Left lung (tissue), 14 donors: ENCODE measurements at places on chromosomes 3 and 15. TPM values are rescaled to one million over a fixed set of nuclear protein-coding genes. Genes with fewer than 3 reads are reported as not detected.

Gene NCBP2
- 56.0 TPM for total RNA-seq

Gene RBPMS2
- total RNA-seq = 3.7 TPM

- no peak overlapping the region for H3K4me3 ChIP-seq
- H3K27ac ChIP-seq = no peak overlapping the region
- no peaks in the 10 kb centered on the region for H3K27me3 ChIP-seq
These were observed 8.6 kb downstream of the LPCAT4 start for GRCh38 chr15:34358367-34358766.

DNA sequence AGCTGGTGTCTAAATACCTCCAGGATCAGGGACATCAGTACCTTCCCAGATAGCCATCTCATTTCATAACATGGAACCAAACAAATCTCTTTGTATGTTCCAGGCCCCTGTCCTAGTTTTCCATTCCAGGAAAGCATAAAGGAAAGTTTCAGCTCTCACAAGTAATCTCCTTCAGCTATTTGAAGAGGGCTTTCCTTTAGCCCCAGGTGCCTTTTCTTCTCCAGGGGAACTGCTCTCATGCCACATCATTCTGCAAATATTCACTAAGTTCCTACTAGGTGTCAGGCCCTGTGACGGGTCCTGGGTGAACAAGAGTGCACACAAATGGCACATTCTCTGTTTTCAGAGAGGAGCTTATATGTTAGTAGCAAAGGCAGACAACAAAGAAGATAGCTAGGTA is 136.1 kb downstream of the ADAMTS9 start:
- DNase-seq = no peak
- no peaks in the 10 kb centered on the region for H3K4me1 ChIP-seq
- H3K36me3 ChIP-seq = no peaks in the 10 kb centered on the region
- no peak overlapping the region for H3K27ac ChIP-seq

Gene RBM15B
- total RNA-seq = 25.2 TPM

- no peak overlapping the region for H3K27ac ChIP-seq
- H3K4me1 ChIP-seq = peaks cover 21% of the 10 kb centered on the region
- no peaks in the 10 kb centered on the region for H3K36me3 ChIP-seq
- no peaks in the 10 kb centered on the region for H3K27me3 ChIP-seq
- DNase-seq = no peak
- no peak overlapping the region for H3K4me3 ChIP-seq
These were observed 55.5 kb downstream of the RGMA start for GRCh38 chr15:93033434-93034045.

- peak; percentile 71 for DNase-seq
- H3K4me3 ChIP-seq = no peak overlapping the region
- H3K27me3 ChIP-seq = no peaks in the 10 kb centered on the region
- peak overlapping the region; percentile 57 for H3K27ac ChIP-seq
- no peaks in the 10 kb centered on the region for H3K36me3 ChIP-seq
These were observed 42.6 kb upstream of the DUSP7 start for GRCh38 chr3:52099001-52099401.

Gene SCN11A
- 0.06 TPM for total RNA-seq

DNA sequence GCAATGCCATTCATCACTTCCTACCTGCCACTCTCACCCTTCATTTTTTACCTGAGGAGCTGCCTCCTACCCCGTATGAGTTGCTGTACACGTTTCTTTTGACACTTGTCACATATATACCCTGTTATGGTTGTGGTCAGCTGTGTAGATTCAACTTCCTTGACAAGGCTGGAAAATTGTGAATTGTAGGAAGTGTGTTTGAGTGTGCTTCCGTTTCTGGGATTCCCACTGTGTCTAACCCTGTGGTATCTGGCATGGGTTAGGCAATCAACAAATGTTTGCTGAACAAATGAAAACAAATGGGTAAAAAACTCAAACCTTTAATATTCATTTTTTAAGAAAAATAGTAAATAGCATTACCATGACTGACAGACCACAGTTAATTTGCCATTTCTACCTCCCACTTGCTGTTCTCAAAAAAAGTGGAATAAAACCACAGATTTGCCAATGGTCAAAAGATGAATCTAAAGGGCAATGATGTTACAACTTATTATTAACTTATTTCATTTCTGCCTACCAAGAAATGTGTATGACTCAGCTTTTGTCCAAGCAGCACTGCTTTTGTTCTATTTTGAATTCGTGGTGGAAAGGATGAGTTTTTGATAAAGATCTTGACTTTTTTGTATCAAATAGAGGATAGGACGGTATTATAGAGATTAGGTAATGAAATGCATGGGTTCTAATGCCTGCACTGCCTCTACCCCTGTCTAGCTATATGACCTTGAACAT is 404.6 kb downstream of the LPP start:
- H3K27me3 ChIP-seq = no peaks in the 10 kb centered on the region
- H3K4me1 ChIP-seq = peaks cover 5% of the 10 kb centered on the region
- H3K36me3 ChIP-seq = no peaks in the 10 kb centered on the region
- no peak for DNase-seq
- no peak overlapping the region for H3K4me3 ChIP-seq

DNA sequence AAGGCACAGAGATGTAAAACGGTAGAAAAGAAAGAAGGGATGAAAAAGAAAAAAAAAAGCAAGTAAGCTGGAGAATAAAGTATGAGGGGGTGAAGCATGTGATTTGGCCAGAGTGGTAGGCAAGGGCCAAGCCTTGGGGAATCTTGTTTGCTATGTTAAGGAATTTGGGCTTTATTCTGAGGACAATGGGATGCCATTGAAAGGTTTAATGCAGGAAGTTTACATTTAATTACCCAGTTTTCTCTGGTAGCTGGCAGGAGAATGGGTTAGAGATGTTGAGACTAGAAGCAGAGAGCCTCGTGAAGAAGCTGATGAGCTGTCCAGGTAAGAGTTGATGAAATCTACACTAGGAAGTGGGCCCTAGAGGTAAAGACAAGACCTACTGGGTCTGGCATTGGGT is 455.9 kb downstream of the PDCD6IP start:
- no peaks in the 10 kb centered on the region for H3K4me1 ChIP-seq
- H3K36me3 ChIP-seq = no peaks in the 10 kb centered on the region
- no peak for DNase-seq

Gene RYR3
- total RNA-seq = 0.24 TPM

DNA sequence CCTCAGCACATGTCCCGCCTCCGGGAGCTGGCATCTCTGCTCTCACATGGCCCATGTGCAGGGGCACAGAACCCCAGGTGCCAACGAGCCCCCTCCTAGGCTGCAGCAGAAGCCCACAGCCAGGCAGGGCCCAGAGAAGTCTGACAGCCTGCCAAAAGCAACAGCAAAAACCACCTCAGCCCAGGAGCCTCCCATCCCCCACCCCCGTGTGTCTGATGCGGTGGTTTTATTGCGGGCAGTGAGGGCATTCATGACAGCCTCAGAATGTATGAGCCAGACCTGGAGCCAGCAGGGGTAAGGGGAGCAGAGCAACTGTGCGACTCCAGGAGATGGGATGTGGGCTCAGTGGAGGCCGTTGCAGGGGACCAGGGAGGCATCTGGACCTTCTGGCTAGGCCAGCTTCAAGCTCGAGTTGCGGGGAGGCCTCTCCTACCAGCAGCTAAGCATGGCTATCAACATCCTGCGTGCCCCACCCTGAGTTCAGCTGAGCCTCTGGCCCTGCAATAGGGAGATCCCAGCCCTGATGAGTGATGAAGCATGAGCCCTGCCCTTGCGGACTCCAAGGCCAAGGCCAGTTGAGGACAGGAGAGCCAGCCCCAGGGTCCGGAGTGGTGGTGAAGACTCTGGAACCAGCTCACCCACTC is 52.5 kb downstream of the CYP11A1 start:
- no peak overlapping the region for H3K27ac ChIP-seq
- DNase-seq = no peak
- H3K4me1 ChIP-seq = peaks cover 4% of the 10 kb centered on the region

Gene CCK
- not detected for total RNA-seq

DNA sequence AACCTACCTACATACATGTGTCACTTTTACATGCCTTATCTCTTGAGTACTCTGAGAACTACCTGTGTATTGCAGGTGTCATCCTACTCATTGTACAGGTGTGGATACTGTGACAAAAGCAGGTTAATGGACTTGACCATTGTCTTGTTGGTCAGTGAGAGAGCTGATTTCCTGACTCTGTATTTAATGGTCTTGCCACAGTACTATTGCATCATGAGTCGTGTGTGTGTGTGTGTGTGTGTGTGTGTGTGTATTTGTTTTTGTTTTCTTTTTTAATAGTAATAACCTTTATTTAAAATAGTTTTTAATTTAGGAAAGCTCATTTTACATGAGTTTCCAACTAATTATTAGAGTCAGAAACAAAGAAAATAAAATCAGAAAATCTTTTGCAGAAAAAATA is 7.7 kb downstream of the SELENOT start:
- no peaks in the 10 kb centered on the region for H3K27me3 ChIP-seq
- no peak overlapping the region for H3K4me3 ChIP-seq
- no peak for DNase-seq

GRCh38 chr3:172305552-172305951 is 142.7 kb downstream of the GHSR start:
- no peak overlapping the region for H3K27ac ChIP-seq
- H3K4me3 ChIP-seq = no peak overlapping the region
- DNase-seq = no peak
- no peaks in the 10 kb centered on the region for H3K27me3 ChIP-seq
- no peaks in the 10 kb centered on the region for H3K36me3 ChIP-seq

DNA sequence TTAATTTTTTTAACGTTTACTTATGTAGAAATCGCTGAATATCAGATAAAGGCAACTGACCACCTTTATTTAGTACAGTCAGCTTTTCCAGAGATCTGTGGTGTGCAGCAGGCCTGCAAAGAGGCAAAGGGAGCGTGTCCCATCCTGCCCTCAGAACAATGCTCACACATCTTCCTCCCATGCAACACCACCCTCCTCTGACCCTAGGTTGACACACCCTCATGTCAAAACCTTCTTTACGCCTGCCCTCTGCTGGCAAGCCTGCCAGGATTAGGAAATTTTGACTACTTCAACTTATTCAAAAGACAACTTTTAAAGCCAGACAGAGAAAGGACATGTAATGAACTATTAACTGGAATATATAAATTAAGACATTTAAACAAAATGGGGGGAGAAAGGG is 513.7 kb downstream of the FOXP1 start:
- no peaks in the 10 kb centered on the region for H3K27me3 ChIP-seq
- no peak overlapping the region for H3K4me3 ChIP-seq
- H3K27ac ChIP-seq = no peak overlapping the region
- DNase-seq = no peak
- peaks cover 20% of the 10 kb centered on the region for H3K4me1 ChIP-seq

Gene RARRES1
- total RNA-seq = 131 TPM

GRCh38 chr3:42809202-42809601 is at the start of gene ACKR2:
TSS of gene ACKR2 (plus strand) at chr3:42809445. CDS start at chr3:42864503, 55,058 bp downstream.
- H3K4me3 ChIP-seq = no peak within 1 kb of the TSS
- H3K27me3 ChIP-seq = no peaks in the 10 kb centered on the region
- no peak within 1 kb of the TSS for H3K27ac ChIP-seq
- no peaks in the 10 kb centered on the region for H3K4me1 ChIP-seq
- H3K36me3 ChIP-seq = no peaks in the 10 kb centered on the region
- no peak for DNase-seq

GRCh38 chr3:147361454-147362420 is 44.6 kb downstream of the ZIC4 start:
- H3K27ac ChIP-seq = no peak overlapping the region
- H3K27me3 ChIP-seq = peaks cover 92% of the 10 kb centered on the region
- no peak overlapping the region for H3K4me3 ChIP-seq
- no peaks in the 10 kb centered on the region for H3K36me3 ChIP-seq

DNA sequence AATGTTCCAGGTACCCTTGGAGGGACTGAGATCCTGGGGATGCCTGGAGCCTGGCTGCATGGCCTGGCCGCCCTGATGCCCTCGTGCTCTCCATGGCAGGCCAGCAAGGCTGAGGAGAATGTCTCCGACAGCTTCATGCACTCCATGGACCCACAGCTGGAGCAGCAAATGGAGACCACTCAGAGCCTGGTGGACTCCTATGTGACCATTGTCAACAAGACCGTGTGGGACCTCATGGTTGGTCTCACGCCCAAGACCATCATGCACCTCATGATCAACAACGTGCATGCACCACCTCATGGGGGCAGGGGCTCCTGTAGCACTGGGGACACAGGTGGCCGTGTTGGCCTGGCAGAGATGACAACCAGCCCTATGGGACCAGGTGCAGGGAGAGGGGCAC is 19.7 kb downstream of the GOLGA6A start:
- H3K27me3 ChIP-seq = no peaks in the 10 kb centered on the region
- peak; percentile 25 for DNase-seq
- no peak overlapping the region for H3K4me3 ChIP-seq
